ENCODE measurements at places on chromosomes 2 and 18. TPM values are rescaled to one million over a fixed set of nuclear protein-coding genes. Genes with fewer than 3 reads are reported as not detected.

CNGA3 gene
- not detected for total RNA-seq

NTSR2 gene
- not detected for total RNA-seq

LYG2 gene
- not detected for total RNA-seq

CFAP65 gene
- total RNA-seq, result not detected

SH3RF3 gene
- total RNA-seq, result 24.4 TPM

PLCL1 gene
- total RNA-seq, result 14.8 TPM
